Anterior cingulate cortex (tissue), 58 donors: ENCODE measurements at places on chromosomes 2 and 18.

- DNase-seq, result no peak
Measured at GRCh38 chr2:60106836-60107529, 446.5 kb downstream of the BCL11A start.

GRCh38 chr18:58026395-58026794, 17.6 kb upstream of the NEDD4L start:
- no peak for DNase-seq

DNA sequence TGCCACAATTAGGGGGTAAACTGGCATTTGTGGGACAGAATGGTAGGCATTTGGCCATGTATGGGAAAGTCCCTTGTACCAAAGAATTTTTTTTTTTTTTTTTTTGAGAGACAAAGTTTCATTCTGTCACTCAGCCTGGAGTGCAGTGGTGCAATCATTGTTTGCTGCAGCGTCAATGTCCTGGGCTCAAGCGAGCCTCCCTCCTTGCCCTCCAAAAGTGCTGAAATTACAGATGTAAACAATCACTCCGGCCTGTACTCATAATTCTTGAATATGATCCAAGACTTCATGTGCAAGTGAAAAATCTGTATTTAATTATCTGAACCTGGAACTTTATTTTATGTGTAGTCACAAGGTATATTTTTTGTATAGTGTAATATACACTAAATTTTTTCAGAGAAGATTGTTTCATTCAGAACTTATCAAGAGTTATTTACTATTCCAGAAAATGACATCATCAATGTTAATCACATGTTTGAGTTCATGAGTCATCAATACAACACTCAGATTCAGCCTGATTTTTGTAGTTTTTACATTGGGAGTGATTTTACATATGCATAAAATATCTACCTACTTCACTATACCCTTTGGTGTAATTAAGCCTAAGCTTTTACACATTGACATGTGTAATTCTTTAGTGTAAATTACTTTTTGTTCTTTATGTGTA, 138.7 kb upstream of the L3MBTL4 start:
- no peak for DNase-seq

DNA sequence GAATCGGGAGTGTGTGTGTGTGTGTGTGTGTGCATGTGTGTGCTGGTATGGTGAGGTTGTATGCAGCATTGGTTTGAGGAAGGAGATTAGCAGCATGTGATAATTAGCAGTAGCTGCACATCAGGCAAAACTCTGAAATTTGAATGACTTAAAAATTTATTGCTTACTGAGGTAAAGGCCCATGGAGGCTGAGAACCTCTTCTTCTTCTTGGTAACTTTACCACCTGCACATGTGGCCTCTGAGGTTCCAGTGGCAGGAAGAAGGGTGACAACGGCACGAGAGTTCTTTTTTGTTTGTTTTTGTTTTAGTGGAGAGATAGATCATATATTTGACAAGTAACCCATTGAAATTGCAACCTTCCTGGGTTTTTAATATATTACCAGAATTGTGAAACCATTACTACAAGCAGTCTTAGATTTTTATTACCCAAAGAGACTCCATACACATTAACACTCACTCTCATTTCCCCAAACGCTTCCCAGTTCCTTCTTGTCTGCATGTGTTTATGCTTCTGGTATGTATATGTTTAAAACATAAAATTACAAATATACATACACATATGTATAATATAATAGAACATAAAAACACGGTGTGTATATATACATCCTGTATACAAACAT, 292.1 kb downstream of the PTGR3 start:
- DNase-seq, result no peak

GRCh38 chr2:122011493-122012270, 256.2 kb downstream of the TSN start:
- no peak for DNase-seq

DNA sequence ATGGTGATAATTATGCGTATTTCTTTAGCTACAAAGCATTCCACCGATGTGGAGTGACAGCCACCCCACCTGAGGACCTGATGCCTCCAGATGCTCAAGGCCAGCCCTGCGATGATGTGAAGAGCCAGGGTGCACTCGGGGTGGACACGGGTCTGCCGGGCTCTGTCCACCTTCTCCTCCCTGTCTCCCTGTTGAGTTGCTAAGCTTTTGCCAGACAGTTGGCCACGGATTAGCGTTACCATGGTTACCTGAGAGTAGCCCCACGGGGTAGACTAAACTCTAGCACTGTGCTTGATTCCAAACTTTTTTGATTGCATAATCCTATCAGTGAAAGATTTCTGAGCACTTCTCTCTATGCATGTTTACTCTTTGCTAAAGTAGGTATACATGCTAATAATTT, 86.2 kb downstream of the SMIM21 start:
- DNase-seq, result no peak

DNA sequence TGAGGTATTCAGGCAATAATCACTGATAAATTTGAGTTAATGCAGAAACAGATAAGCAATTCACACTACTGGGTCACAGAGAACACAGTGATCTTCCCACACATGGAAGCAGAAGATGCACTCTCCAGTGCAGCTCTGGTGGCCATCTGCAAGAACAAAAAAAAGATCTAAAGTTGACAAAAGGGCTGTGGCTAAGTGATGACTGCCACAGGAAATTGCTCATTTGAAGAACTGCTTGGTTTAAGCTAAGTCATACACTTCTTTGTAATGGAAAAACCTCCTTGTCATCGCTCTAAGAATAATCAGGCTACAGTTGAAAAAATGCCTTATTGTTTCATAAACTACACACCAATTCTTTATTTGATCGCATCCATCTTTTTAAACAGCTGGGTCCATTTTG, 115.1 kb downstream of the DTNB start:
- no peak for DNase-seq

GRCh38 chr18:50969448-50969847, 1.6 kb downstream of the ELAC1 start:
- no peak for DNase-seq

- DNase-seq, result no peak
Measured at GRCh38 chr18:66150650-66151049, 399.8 kb downstream of the CDH7 start.

GRCh38 chr2:36356298-36356989, 866 bp downstream of the CRIM1 start:
- DNase-seq, result peak; percentile 6

GRCh38 chr18:25345081-25345866, 6.7 kb downstream of the ZNF521 start:
- DNase-seq, result no peak

- DNase-seq, result no peak
Measured at GRCh38 chr2:204437815-204438756, 107.2 kb upstream of the PARD3B start.

GRCh38 chr2:174593574-174594203, 3.9 kb downstream of the WIPF1 start:
- no peak for DNase-seq

DNA sequence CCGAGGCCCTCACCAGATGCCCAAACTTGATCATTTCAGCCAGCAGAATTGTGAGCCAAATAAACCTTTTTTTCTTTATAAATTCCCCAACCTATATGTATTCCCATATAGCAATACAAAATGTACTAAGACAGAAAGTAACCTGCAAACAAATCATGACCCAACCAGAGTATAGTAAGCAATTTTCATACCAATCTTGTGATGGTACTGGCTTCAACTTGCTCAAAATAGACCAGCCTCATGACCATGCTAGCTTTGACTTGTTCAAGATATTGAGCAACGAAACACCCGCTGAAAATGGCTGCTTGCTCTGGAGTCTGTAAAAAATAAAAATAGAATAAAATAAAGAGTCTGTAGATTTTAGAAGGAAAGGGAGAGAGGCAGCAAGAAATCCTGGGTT, 97.6 kb downstream of the C1D start:
- no peak for DNase-seq

- DNase-seq, result no peak
Measured at GRCh38 chr2:108239786-108240185, at the start of gene SULT1C3. TSS of gene SULT1C3 (plus strand) at chr2:108239968. CDS start at chr2:108247195, 7,227 bp downstream.

- DNase-seq, result no peak
Measured at GRCh38 chr18:40531051-40531450, 1424.0 kb upstream of the PIK3C3 start.

GRCh38 chr18:52312346-52312745, 27.7 kb upstream of the DCC start:
- DNase-seq, result no peak
